CD8-positive, alpha-beta memory T cell (primary cell): ENCODE measurements at places on chromosomes 11 and 22. TPM values are rescaled to one million over a fixed set of nuclear protein-coding genes. Genes with fewer than 3 reads are reported as not detected.

DNA sequence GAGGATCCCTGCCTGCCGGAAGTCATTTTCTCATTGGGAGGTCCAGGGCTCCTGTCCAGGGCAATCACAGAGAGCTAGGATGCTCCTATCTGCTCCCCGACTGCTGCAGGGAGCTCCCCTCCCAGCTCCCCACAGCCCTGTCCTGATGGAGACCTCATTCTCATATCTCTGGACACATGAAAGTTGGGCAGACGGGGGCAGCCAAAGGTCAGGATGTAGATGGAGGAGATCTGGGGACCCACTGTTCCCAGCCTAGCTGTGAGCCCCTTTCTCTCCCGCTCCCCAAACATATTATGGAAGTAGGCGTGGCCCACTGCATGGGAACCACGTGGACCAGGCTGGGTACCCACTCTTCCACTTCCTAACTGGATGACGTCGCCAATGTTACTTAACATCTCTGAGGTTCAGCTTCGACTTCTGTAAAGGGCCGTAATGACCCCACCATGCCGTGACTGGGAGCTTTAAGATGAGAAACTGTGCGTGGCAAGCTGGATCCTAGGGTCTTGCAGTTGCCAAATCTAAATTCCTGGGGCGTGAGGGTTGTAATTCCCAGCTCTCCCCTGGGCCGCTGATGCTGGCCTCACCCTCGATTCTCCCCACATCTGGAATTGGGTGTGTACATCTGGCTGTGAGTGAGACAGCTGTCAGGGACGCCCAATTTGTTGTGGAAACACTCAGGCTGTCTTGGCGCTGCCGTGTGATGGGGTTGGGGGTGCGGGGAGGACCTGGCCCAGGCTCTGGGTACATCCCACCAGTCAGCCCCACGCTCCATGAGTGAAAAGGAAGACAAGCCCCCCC lies 1.8 kb downstream of the CDC42EP2 start:
- no peak for DNase-seq

- DNase-seq = no peak
Observed at GRCh38 chr11:62599901-62600300, 1.8 kb downstream of the MTA2 start.

The NPAT gene
- total RNA-seq = 38.9 TPM

The CCDC88B gene
- 101 TPM for total RNA-seq

The RASD2 gene
- total RNA-seq = 0.24 TPM
